ENCODE measurements at places on chromosomes 11 and 22. TPM values are rescaled to one million over a fixed set of nuclear protein-coding genes. Genes with fewer than 3 reads are reported as not detected.

The SLC22A12 gene
- polyA plus RNA-seq = not detected

The MIAT gene
- 0.11 TPM for polyA plus RNA-seq

DNA sequence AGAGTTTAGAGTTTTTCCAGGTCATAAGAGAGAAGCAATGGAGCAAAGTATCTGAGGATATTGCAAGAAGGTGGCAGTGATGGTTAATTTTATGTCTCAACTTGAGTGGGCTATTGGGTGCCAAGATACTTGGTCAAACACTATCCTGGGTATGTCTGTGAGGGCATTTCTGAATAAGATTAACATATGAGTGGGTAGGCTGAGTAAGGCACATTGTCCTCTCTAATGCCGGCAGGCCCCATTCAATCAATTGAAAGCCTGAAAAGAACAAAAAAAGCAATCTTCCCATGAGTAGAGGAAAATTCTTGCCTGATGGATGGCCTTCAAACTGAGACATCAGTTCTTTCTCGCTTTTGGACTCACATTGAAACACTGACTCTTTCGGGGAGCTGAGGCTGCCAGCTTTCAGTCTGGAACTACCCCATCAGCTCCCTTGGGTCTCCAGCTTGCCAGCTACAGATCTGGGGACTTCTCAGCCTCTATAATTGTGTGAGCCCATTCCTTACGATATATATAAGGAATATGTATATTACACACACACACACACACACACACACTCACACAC, 228.8 kb downstream of the BUD13 start:
- H3K36me3 ChIP-seq = no peaks in the 10 kb centered on the region
- no peak overlapping the region for H3K27ac ChIP-seq
- peaks cover 6% of the 10 kb centered on the region for H3K27me3 ChIP-seq
- DNase-seq = no peak
- no peaks in the 10 kb centered on the region for H3K4me1 ChIP-seq

DNA sequence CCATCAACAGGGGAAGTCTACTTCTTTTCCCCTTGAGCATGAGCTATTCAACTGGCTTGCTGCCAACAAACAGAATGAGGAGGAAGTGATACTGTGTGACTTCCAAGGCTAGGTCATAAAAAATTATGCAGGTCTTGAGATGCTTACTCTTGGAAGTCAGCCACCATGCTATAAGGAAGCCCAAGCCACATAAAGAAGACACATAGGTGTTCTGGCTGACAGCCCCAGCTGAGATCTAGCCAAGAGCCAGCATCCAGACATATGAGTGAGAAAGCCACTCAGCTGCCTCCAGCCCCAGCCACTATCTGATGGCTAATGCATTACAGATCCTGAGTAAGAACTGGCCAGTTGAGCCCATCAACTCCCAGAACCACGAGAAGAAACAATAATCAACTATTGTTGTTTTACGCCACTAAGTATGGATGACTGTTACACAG, 31.0 kb upstream of the PPP2R1B start:
- H3K4me3 ChIP-seq = no peak overlapping the region
- H3K36me3 ChIP-seq = peaks cover 3% of the 10 kb centered on the region
- no peak for DNase-seq
- H3K4me1 ChIP-seq = no peaks in the 10 kb centered on the region
- no peaks in the 10 kb centered on the region for H3K27me3 ChIP-seq

The CNTN5 gene
- 30.0 TPM for polyA plus RNA-seq

DNA sequence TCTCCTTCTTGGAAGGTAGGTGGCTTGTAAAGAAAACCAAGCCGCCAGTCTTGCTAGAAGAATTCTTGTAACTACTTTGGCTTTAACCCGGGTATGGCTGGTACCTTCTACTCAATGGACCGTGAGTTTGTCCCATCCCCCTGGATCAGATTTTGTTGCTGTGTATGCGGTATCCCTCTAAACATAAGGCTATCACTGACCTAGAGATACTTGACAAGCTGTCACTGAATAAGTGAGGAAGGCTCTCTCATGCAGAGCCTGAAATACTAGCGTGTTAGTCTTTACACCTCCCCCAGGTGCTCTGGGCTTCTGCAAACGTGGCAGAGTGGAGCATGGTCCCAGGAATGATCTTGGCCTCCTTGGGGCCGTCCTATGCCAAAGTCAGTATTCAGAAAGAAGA, 34.5 kb downstream of the GLB1L2 start:
- H3K27ac ChIP-seq = no peak overlapping the region
- H3K4me1 ChIP-seq = no peaks in the 10 kb centered on the region
- no peaks in the 10 kb centered on the region for H3K36me3 ChIP-seq
- no peaks in the 10 kb centered on the region for H3K27me3 ChIP-seq

Data from cardiac muscle cell (in vitro differentiated cells and primary cell).